ENCODE measurements at places on chromosomes 4 and X.
A peak's percentile ranks its signal among the peaks of the same experiment; 100 is the strongest.

GRCh38 chrX:136652822-136653723 is 5.1 kb downstream of the CD40LG start:
- peak; percentile 74 for DNase-seq

DNA sequence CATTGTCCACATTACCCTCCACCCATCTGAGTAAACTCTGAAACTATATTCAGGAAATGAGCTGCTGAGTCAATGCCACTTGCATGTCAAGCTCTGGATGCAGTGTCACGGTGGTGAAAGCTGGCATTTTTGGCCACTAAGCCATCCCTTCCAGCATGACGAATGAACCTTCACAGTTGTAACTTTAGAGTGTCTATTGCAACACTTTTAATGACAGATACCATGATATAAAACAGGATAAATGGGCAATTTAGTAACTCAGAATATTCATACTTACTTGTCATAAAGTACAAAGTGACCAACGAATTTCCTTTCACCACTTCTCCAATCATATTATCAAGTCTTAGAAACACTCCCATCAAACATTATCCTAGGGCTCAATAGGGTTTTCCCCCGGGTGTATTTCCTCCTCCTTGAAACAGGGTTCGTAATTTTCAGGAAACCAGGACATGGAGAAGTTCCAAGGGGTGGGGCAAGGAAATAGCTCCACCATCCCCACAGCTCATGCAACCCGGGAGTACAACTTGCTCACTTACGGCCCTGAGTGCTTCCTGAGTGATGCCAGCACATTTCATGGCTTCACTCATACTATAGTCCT is 73.1 kb downstream of the MTHFD2L start:
- peak; percentile 80 for DNase-seq

- DNase-seq: no peak
Measured at GRCh38 chr4:120658772-120659171, 263.8 kb downstream of the PRDM5 start.

DNA sequence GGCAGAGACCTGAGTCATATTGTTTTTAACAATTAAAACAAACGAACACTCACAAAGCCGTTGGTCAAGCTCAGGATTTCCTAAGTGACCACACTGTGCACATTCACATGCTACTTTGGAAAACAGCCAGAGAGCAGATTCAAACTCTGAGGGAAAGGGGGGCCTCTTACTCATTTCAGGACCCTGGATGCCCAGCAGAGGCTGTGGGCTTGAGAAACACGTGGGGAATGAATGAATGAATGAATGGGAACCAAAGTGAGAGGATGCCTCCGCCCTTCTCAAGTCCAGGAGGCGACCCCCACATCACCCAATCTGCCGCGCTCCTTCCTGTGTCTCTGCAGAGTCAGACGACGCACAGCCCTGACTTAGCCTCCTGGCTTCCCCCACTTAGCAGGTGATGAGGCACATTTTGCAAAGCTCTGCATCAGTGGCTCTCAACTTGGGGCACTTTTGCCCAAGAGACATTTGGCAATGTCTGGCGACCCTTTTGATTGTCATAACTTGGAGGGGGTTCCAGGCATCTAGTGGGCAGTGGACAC is 76.0 kb downstream of the ABLIM2 start:
- DNase-seq: no peak

DNA sequence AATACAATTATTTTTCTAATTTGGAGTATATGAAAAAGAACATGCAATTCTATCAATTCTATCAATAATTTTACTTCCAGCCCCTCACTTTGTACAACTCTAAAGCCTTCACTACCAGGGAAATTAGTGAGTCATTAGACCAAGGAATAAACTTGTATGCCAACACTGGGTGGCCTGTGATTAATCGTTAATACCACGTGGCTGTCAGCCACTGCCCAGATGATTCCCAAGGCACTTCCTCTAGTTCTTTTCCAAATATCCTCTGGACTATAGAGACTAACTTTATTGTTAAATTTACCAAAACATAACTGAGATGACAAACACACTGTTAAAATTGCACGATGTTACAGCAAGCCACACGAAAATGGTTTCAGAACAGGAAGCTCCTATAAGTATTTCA is 45.7 kb downstream of the MID1 start:
- DNase-seq: no peak

DNA sequence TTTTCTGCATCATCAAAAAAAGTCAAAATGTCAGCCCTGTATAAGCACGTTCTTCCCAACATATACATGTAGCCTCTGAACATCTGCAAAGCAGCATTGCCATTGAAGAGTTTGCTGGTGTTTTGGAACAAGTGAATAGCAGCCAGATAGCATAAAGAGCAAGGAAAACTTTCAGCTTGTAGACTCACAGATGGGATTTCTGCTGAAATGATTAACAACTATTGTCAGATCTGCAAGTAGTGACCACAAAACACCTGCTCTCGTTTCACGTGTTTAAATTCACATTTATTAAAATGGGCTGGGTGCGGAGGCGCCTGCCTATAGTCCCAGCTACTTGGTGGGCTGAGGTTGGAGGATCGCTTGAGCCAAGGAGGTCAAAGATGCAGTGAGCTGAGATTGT is 123.7 kb downstream of the SPRY1 start:
- no peak for DNase-seq

DNA sequence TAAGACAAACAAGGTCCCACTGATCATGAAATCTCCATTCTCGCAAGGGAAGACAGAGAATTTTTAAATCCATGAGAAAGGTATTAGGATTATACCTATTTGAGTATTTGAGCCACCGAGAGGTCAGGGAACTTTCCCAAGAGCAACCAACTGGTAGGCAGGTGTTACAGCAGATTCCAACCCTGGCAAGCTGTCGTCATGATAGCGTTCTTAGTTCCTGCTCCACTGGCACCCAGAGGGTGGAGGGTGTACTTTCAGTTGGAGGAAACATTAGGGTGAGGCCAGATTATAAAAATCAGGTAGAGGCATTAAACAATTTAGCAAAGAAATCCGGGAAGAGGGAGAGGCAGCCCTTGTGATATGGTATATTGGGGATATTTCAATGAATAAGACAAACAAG is 23.3 kb downstream of the COQ2 start:
- no peak for DNase-seq

DNA sequence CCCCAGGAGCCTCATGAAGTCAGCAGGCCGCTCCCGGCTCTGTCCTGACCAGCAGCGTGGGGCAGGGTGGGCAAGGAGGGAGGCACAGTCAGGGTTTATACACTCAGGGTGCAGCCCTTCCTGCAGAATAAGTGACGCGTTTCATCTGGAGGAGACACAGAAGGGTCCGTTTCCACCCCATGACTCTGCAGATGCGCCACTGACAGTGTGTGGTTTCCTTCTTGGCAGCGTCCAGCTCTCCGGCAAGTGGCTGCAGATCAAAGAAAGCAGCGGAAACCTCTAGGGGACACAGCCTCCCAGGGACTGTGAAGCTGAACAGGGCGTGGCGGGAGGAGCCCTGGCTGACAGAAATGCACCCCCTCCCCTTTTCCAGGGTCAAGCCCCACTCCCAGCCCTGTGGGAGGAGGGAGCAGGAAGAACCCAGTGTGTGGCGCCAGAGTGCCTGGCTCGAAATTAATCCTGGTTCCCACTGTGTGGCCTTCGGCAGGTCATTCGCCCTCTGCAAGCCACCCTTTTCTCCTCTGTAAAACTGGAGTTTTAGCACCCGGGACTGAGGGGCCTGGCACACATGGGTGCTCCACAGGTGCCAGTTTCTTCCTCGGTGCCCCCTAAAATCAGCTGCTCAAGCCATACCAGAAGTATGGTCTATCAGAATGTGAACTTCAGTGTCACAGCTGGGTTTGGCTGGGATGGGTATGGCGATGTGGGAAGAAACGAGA is 17.3 kb upstream of the TBC1D14 start:
- peak; percentile 69 for DNase-seq

DNA sequence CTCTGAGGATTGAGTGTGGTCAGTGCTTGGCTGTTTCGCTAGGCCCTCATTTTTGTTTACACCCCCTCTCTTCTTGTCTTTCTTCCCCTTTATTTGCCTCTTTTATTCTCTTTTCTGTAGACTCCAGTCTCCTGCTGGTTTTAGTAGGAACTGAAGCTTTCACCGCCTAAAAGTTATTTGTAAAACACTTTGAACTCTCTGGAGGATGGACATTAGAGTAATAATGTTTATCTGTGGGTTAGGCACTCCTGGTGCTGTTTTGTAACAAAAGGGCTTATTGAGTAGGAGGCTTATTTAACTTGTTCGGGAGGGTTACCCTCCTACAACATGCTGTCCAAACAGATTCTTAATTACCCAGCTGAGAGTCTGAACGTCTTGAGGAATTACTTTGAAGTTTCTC is 1.6 kb upstream of the ARHGAP10 start:
- no peak for DNase-seq

- DNase-seq: no peak
Measured at GRCh38 chrX:133850399-133850798, 135.0 kb downstream of the GPC3 start.

DNA sequence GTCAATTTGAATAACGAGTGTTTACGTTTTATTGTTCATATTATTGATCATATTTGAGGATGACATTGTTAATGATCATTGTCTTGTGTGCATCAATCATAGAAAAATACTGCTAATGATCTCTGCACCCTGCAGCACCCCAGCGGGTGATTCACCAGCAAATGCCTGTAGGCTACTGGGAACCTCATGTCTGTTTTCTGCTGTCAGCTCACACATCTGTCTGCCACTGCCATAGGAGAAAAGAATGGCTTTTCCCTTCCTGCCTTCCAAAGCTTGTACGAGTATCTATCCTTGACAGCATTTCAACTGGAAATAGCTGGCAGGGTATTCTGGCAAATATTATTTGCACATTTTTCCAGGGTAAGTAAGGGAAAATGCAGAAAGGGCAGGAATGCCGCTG is 272.1 kb upstream of the TRAM1L1 start:
- DNase-seq: no peak

- no peak for DNase-seq
Measured at GRCh38 chr4:185721190-185722028, 90.6 kb downstream of the SORBS2 start.

- DNase-seq: no peak
Measured at GRCh38 chr4:178784491-178784890, 1342.3 kb upstream of the AGA start.

GRCh38 chr4:109993116-109993515 is 80.4 kb downstream of the EGF start:
- DNase-seq: no peak

DNA sequence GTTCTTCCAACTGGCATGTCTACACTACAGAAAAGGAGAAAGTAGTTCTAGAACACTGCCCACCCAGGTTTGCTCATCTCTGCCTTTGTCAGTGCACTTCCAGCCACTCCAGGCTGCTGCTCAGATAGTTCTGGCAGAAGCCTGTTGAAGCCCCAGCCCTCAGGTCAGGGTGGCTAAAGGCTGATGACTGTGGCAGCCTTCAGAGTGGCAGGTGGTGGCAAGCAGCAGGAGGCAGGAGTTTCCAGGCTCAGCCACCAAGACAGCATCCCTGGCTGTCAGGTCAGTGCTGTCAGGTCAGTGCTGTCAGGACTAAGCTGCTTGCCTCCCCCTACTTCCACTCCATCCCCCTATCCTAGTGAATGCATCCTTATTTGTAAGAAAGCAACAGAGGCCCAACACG is 100.4 kb downstream of the MAMLD1 start:
- no peak for DNase-seq

DNA sequence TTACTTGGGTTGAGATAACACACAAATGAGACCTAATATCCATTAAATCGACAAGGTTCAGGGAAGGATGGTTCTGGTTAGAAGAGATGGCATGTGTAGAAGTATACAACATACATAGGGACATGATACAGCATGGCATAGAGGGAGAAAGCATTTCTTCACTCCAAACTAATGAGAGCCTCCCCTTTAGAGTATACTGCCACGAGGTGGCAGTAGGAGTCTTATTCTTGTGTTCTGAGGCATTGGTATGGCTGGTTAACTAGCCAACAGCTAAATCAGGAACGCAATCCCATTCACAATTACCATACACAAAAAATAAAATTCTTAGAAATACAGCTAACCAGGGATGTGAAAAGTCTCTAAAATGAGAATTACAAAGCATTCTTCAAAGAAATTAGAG is 29.1 kb upstream of the TRO start:
- peak; percentile 35 for DNase-seq

- DNase-seq: no peak
Measured at GRCh38 chrX:87397103-87397886, 120.3 kb upstream of the KLHL4 start.

DNA sequence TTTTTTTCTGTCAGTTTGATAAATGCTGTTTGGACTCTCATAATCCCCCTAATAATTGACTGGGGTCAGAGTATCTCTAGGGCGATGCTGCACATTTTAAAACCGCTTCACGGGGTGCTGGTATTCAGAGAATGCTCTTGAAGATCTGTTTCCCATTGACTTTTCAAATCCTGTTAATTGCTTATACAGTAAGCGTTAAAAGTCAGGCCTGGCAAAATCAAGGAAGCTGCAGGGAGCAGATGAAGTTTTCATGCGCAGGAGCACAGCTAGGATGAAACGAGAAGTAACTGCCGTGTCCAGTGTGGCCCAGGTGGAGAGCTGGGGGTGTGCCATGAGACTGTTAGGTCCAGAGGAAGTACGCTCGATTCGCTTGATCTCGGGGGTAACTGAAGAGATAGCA is 312.9 kb downstream of the TRIML1 start:
- no peak for DNase-seq

DNA sequence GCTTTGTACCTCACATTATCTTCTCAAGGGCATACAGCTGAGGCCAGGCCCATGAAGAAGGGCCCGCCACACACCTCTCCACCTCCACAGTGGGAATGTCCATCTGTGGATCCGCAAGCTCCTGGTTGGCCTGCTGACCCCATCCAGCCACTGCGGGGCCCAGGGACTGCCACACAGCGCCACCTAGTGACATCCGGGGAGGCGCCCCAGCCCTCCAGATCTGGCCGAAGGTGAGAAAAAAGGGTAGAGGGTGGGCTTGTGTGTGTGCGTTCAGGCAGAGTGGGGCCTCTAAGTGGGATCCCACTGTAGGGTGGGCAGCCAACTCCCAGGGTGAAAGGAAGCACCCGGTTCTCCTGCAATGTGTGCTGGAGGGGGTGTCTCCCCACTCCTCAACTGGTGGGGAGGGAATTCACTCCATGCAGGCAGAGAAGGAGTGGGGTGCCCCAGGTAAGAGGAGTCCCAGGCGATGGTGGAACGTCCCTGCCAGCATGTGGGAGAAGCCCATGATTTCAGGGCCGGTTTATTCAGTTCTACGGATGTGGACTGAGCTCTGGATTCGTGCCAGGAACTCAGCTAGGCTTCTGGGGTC is 117.3 kb downstream of the ENPP6 start:
- peak; percentile 12 for DNase-seq

GRCh38 chr4:127165971-127166370 is 466.8 kb upstream of the INTU start:
- no peak for DNase-seq

DNA sequence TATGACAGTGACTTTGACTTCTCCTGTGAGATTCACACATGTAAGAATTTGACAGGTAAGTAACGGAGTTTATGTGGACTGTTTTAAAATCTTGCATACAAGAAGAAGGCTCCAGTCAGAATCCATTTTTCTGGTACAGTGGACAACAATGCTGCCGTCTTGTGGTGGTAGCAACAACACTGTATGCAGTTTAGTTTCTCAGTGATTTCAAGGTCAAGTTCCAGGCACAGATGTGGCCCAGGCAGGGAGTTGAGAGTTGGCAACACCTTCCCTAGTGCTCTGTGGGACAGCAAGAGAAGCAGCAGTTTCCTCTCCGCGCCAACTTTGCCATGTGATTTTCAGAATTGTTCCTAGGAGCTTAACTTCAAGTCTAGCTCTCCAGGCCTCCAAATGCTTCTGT is 56.0 kb upstream of the STPG2 start:
- DNase-seq: no peak

Measured in activated CD4-positive, alpha-beta T cell treated with anti-CD3 and anti-CD28 coated beads, Interleukin-2, amount 50 U/mL, for 16 hours (primary cell).